ENCODE measurements at places on chromosomes 1 and 21.

DNA sequence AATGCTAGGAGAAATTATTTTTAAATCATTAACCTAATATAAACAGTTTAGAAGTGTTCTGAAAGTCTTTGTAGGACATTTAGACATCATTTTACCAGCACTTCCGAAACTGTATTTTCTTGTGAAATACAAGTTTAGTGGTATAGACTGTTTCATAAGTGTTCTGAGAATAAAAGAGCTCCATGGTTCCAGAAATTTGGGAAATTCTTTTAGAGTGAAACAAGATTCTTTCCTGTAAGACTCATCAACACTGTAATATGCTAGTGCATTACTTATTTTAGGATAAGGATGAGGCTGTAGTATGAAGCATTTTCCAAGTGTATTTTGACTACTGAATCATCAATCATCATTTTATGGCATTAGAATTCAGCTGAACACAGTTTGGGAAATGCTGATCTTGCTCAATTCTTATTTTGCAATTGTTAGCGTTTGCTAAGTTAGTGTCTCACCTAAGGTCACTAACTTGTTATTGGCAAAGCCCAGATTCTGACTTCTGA is 73.4 kb downstream of the CEP350 start:
- no peak for DNase-seq

DNA sequence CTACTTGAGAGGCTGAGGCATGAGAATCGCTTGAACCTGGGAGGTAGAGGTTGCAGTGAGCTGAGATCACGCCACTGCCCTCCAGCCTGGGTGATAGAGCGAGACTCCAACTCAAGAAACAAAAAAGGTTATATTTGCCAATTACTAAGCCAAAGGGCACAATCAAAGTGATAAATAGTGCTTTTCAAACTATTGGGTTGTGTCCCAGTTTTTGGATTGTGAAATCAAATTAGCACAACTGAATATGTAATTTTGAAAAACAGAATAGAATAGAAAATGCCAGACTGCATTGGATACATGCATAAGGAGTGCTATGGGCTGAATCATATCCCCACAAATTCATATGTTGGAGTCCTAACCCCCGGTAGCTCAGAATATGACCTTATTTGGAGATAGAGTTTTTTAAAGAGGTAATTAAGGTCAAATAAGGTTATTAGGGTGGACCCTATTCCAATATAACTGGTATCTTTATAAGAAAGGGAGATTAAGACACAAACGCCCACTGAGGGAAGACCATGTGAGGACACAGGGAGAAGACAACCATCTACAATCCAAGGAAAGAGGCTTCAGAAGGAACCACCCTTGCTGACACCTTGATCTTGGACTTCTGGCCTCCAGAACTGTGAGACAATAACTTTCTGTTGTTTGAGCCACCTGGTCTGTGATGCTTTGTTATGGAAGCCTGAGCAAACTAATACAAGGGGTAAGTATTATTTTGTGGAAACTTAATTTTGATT is 42.9 kb upstream of the HUNK start:
- DNase-seq: no peak

DNA sequence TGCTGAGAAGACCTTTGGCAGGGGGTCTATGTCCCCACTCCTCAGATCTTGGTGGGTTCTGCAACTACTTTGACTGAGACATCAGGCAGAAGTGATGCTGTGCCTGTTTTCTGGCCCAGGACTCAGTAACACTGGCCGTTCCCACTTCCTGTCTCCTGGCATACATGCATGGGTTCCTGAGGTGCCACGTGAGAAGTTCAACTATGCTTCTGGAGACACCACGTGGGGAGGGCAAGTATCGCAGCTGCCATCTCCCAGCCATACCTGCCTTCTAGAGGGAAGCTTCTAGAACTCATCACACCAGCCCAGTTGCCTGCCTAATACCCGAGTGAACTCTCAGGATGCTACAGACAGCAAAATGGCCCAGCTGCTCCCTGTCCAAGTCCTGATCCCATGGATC is 65.8 kb downstream of the TRABD2B start:
- DNase-seq: no peak

DNA sequence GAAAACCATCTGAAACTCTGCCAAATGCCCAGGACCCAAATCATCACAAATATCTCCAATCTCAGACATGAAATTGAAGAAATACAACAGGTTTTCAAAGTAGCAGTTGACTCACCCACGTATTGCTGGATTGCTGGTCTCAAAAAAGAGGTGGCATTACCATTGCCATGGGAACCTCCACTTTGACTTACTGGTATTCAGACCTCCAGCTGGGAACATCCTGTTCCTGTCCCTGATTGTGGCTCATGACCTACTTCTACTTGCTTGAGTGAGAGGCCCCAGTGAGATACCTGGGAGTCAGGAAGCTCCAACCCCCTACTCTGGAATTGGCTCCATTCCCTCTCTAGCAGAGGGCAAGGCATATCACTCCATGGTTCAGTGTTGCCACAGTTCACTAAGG is 64.6 kb downstream of the NMNAT2 start:
- DNase-seq: no peak

GRCh38 chr1:77624102-77624501 is 58.4 kb downstream of the ZZZ3 start:
- no peak for DNase-seq

DNA sequence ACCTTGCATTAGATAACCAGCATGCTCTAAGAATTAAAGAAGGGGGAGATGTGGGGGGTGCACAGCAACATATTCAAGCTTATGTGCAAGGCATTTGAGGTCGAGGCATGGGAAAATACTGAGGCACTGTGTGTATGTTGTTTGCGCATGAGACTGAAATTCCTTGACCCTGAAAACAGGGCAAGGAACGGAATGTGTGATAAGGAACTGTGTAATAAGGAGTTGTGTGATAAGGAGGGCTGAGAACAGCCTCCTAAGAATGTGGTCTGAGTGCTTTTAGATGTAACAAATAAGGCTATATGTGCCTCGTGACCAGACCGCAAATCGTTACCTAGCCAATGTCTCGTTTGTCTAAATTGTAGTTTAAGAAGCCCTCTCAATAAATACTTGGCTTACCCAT is 26.5 kb upstream of the ITLN1 start:
- no peak for DNase-seq

DNA sequence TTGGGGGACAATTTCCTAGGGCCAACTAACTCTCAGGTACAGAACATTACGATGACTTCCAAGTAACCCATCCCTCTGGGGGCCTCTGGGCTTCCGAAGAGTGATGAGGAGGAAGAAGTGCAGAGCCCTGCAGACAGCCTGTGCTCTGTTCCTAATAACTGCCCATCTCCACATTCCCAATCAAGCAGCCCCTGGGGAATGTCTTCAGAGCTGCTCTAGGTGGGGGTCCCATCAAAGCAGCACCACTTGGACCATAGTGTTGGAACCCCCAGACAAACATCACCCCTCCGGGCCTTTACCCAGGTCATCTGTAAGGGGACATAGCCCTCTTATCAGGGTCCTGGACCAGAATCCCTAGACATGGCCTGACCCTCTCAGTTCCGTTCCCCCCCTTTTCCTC is 357.3 kb downstream of the NPHP4 start:
- DNase-seq: no peak

DNA sequence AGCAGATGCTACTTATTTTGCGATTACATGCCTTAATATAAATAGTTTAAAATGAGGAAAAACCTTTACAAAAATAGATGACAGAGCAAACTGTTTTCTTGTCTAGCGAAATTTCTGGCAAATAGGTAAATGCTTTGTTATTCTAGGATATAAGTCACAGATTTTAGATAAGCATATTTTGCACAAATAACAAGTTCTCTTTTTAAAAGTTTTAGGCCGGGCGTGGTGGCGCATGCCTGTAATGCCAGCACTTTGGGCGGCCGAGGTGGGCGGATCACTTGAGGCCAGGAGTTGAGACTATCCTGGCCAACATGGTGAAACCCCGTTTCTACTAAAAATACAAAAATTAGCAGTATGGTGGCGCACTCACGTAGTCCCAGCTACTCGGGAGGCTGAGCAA is 20.3 kb upstream of the ERRFI1 start:
- no peak for DNase-seq

- no peak for DNase-seq
Measured at GRCh38 chr1:246587606-246588005, 21.4 kb downstream of the CNST start.

DNA sequence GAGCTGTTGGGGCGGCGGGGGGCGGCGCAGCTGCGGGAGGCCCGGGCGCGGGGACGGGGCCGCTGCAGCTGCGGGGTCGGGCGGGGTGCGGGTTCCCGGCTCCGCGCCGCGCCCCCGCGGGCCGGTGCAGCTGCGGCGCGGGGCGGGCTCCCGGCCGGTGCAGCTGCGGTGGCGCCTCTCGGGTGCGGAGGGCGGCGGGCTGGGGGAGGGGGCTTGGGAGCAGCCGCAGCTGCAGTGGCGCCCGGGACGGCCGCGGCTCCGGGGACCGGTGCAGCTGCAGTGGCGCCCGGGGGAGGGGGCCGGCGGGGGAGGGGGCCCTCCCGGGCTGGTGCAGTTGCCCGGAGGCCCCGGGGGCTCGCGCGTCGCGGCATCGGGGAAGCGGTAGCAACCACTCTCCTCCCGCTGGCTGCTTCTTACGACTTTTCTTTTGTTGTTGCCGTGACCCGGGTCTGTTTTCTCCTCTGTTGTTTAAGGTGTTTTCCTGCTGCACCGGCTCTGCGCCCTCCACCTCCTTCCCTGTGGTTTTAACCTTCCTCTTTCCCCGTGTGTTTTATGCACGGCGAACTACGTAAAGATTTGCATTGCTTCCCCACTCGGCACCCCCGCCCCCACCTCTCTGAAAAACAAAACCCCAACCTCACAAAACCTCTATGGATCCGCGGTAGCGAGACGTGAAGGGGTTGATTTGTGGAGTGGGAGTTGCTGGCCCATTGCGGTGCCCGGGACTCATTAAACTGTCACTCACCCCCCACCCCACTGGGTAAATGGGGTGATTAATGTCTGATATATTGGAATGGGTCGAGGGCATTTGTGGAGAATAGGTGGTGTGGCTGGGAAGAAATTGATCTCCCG is 1.7 kb upstream of the ZBTB18 start:
- no peak for DNase-seq

DNA sequence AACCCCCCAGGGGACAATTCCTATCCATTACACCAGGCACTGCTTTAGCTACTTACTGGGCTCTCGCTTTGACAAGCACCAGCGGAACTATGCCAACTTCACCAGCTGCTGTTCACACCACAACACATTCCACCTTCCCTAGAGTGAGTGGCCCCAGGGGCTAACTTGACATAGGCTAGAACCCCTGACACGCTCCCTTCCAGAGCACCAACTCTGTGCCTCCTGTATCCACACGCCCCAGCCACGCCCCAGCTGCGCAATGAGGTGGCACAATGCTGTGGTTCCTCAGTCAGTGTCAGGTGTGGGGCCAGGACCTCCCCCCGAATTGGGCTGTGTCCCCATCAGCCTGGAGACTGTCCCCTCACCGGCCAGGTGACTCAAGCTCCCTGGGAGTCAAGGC is 11.7 kb upstream of the FGR start:
- DNase-seq: no peak

- no peak for DNase-seq
Measured at GRCh38 chr1:113320972-113321680, 69.2 kb upstream of the MAGI3 start.

GRCh38 chr1:20665726-20666125 is 4.6 kb upstream of the DDOST start:
- no peak for DNase-seq

DNA sequence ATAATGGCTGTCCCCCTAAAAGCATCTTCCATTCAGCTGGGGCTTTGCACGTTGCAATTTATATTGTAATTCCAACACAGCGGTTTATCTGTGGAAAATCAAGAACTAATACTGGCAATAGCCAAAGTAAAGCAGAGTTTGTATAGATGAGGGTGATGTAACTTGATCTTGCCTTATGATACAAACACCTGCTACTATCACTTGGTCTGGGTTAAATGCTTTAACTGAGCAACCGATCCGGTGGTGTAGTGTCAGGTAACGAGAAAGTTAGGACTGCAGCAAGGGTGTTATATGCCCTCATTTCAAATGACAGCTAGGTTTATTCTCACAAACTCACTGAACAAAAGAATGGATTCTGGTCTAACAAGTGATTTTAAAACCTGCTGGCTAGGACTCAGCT is 47.3 kb upstream of the PLPPR4 start:
- no peak for DNase-seq

DNA sequence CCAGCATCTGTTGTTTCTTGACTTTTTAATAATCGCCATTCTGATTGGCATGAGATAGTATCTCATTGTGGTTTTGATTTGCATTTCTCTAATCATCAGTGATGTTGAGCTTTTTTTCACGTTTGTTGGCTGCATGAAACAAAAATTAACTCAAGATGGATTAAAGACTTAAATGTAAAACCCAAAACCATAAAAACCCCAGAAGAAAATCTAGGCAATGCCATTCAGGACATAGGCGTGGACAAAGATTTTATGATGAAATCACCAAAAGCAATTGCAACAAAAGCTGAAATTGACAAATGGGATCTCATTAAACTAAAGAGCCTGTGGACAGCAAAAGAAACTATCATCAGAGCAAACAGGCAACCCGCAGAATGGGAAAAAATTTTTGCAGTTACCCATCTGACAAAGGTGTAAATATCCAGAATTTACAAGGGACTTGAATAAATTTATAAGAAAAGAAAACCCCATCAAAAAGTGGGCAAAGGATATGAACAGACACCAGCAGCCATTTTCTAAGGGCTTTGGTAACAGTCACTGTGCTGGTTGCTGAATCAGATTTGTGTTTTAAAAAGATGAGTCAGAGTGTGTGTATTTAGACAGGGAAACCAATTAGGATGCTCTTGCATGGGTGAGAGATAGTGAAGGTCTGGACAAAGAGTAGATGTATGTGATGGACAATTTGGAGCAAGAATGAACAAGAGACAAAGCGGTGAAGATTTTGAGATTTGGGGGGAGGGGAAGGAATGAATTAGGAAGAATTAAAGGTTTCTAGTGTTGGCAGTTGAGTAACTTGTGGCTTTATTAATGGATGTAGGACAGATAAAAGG is 110.7 kb downstream of the RYR2 start:
- DNase-seq: no peak

DNA sequence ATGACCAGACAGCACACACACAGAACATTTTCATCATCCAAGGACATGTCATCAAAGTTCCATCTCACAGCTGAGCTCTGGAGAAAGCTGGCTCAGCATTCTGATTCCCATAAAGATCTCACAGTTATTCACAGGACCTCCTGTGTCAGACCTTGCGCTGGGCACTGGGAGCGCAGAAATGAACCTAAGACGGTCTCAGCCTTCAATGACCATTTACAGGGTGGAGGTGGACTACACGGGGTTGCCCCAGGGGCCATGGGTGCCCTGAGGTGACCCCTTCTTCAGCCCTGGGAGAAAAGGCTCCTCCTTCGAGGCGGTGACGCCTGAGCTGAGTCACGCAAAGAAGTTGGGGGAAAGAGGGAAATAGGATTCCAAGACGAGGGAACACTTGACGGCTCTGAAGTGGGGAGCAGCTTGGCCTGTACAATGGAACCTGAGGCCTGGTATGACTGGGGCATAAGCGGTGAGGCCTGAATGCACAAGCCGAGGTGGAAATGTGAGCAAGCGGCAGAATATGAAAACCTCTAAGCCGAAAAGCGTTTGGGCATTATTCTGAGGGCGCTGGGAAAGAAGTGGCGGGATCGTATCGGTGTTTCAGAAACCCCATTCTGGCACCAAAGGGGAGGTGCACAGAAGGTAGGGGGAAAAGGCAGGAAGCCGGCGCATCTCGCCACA is 797 bp downstream of the CC2D1B start:
- DNase-seq: no peak
